ENCODE measurements at places on chromosomes 4 and X. TPM values are rescaled to one million over a fixed set of nuclear protein-coding genes. Genes with fewer than 3 reads are reported as not detected.

Gene MXRA5
- 60.6 TPM for total RNA-seq

Gene OTC
- not detected for total RNA-seq

Gene HTRA3
- 35.2 TPM for total RNA-seq

Gene HS6ST2
- 12.9 TPM for total RNA-seq

Gene SPIN2A
- total RNA-seq = 1.2 TPM

Gene APLN
- 2.1 TPM for total RNA-seq

Gene MAGEB17
- total RNA-seq = not detected

Gene SLC9A6
- 12.8 TPM for total RNA-seq

DNA sequence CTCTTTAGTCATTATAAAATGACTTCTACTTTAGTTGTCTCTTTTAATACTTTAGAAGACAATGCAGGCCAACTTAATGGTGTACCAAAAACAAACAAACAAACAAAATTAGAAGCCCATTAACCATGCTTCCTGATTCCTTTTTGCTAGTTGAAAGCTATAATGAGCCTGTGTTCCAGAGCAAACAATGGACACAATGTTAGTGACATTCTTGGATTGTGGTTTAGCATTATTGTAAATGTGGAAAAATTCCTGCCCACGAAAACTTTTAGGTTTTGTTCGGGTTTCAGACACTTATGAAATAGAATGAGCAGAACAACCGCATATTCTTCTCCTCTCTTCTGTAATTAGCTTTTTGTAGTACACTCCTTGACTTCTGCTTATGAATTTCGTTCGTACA is 1682.7 kb upstream of the PCDH7 start:
- no peaks in the 10 kb centered on the region for H3K36me3 ChIP-seq
- no peak for DNase-seq
- H3K4me3 ChIP-seq = no peak overlapping the region

GRCh38 chrX:120769576-120770341 is 105.9 kb downstream of the CT47B1 start:
- DNase-seq = peak; percentile 49
- no peaks in the 10 kb centered on the region for H3K36me3 ChIP-seq
- H3K4me1 ChIP-seq = peaks cover 4% of the 10 kb centered on the region
- H3K27me3 ChIP-seq = no peaks in the 10 kb centered on the region
- no peak overlapping the region for H3K27ac ChIP-seq

GRCh38 chr4:159463235-159463634 is 360.4 kb downstream of the RAPGEF2 start:
- H3K4me3 ChIP-seq = no peak overlapping the region
- H3K4me1 ChIP-seq = no peaks in the 10 kb centered on the region
- H3K27me3 ChIP-seq = no peaks in the 10 kb centered on the region
- no peak for DNase-seq
- H3K36me3 ChIP-seq = no peaks in the 10 kb centered on the region

DNA sequence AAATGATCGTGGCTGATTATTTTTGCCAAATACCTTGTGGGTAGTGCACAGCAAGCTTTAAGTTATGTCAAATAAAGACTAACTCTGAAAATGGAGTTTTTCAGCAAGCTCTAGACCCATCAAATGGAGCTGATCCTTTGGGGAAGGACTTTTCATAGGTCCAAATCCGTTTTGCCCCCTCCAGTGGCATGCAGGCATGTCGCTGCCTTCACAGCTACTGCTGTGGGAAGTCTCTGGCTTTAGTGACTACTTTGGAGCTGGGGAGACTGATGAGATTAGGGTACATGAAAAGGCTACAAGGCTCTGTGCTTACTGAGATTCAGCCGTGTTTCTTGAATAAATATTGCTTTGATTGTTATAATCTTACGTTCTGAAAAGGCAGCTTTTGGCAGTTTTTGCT is 106.6 kb upstream of the HS3ST1 start:
- H3K4me1 ChIP-seq = no peaks in the 10 kb centered on the region
- H3K36me3 ChIP-seq = no peaks in the 10 kb centered on the region
- no peak overlapping the region for H3K27ac ChIP-seq
- no peak for DNase-seq
- H3K4me3 ChIP-seq = no peak overlapping the region

DNA sequence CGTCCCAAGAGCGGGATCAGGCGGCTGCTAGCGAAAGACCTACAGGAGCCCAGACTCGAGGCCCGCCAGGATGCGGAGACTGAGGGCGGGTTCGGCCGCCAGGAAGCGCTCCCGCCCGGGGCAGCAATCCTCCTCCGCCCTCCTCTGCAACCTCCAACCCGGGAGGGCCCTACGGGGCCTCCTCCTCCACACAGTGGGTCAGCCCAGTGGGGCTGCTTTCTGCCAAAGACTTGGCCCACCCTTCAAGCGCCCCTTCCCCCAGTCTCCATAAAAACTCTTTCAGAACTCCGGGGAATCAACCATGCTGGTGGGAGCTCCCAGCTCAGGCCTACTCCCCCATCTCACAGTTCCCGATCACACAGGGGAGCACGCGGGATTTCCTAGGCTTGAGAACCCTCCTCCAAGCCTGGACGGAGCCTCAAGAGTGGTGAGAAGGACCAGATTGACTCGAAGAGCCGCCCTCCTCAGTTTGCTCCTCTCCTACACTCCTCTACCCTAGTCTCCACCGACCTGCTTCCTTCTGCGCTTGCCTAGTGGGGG is 77.5 kb downstream of the RLIM start:
- H3K4me3 ChIP-seq = peak overlapping the region; percentile 47
- peaks cover 10% of the 10 kb centered on the region for H3K4me1 ChIP-seq
- DNase-seq = peak; percentile 13
- peak overlapping the region; percentile 42 for H3K27ac ChIP-seq

GRCh38 chr4:117227925-117228324 is 142.5 kb upstream of the TRAM1L1 start:
- no peaks in the 10 kb centered on the region for H3K36me3 ChIP-seq
- H3K4me3 ChIP-seq = no peak overlapping the region
- no peak for DNase-seq

DNA sequence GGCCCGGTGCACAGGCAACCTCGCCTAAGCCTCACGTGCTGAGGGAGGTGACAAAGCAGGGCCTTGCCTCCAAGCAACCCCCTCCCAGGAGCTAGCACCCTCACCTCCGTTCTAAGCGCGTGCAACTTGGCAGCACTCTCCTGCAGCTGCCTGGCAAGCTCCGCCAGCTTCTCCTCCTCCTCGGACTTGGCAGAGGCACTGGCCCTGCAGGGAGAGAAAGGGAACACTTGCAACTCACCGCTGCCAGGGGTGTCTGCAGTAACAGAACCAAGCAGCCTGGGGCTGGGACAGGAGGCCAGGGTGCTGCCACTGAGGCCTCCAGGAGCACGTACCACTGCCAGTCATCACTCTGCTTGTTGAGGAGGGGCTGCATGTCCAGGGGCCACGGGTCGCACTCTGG is 10.3 kb upstream of the TREX2 start:
- no peaks in the 10 kb centered on the region for H3K36me3 ChIP-seq
- no peak for DNase-seq
- no peaks in the 10 kb centered on the region for H3K27me3 ChIP-seq
- H3K4me3 ChIP-seq = no peak overlapping the region

- H3K27me3 ChIP-seq = no peaks in the 10 kb centered on the region
- H3K27ac ChIP-seq = no peak overlapping the region
Observed at GRCh38 chr4:113288696-113289095, 239.2 kb downstream of the ANK2 start.

DNA sequence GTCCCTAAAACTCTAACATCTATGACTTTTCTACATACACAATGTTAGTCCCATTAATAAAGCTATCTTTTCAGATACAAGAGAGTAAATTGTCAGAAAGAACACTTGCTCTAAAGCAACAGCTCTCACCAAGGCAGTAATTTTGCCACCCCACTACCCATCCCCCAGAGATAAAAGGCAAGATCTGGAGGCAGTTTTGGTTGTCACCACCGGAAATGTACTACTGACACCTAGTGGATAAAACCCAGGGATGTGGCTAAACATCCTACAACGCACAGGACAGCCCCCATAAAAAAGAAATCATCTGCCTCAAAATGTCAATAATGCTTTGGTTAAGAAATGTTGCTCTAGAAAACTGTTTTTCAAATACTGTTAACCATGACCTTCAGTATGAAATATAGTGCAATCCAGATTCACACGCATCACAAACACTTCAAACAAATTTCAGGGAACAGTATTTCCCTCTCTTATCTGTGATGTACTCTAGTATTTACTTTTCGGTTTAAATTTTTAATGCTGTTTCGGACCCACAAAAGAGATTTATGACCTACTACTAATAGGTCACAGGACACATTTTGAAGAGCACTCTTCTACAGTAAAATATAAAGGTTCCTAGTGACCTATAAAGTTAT is 5.1 kb downstream of the FBXL5 start:
- no peaks in the 10 kb centered on the region for H3K27me3 ChIP-seq
- H3K36me3 ChIP-seq = no peaks in the 10 kb centered on the region
- H3K4me1 ChIP-seq = peaks cover 16% of the 10 kb centered on the region
- no peak overlapping the region for H3K27ac ChIP-seq
- H3K4me3 ChIP-seq = no peak overlapping the region

DNA sequence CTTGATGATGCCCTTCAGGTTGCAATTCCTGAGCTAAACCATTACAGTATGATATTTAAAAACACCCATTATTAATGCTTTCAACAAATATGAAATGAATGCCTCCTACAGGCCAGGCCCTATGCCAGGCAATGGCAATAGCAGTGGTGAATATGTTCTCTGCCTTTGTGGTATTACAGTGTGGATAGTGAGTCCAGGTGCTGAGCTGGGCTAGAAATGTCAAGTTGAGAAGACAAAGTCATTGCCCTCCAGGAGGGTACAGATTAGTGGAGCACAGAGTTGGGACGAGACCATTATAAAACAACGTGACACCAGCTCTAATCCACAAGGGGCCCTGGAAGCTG is 81.9 kb downstream of the RBM47 start:
- peaks cover 18% of the 10 kb centered on the region for H3K4me1 ChIP-seq
- no peak for DNase-seq

GRCh38 chrX:121558886-121559285 is 511.5 kb downstream of the GLUD2 start:
- no peak for DNase-seq
- H3K36me3 ChIP-seq = no peaks in the 10 kb centered on the region
- no peaks in the 10 kb centered on the region for H3K4me1 ChIP-seq
- H3K27me3 ChIP-seq = no peaks in the 10 kb centered on the region

DNA sequence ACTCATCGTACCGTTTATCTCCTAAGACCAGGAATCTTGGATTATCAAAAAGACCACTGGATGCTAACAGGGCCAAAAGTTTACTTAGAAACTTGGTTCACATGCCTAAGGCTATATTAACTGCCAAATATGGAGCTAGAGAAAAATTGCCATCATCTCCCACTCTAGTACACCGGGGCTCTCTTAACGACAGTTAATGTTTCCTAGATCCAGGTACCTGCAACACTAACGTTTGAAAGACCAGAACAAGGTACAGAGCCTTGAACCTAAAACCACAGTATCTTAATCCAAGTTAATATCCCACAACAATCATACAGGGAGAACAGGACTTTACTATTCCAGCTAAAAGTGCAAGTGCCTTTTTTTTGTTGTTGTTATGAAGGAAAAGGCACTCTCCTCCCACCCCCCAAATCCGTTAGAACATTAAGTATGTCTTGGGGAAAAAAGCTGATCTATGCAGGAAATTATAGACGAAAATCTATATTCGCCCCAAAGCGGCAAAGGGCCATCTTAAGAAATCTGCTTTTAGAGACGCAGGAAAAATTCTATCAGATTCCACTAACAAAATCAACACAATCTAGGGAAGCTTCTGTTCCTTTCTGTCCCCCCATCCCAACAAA is 1.3 kb downstream of the G3BP2 start:
- no peaks in the 10 kb centered on the region for H3K36me3 ChIP-seq
- peak overlapping the region; percentile 91 for H3K27ac ChIP-seq
- peaks cover 16% of the 10 kb centered on the region for H3K4me1 ChIP-seq
- H3K4me3 ChIP-seq = peak overlapping the region; percentile 96

GRCh38 chrX:119507206-119507605 is 39.0 kb downstream of the SLC25A5 start:
- H3K4me3 ChIP-seq = no peak overlapping the region
- no peak for DNase-seq
- no peaks in the 10 kb centered on the region for H3K36me3 ChIP-seq
- no peak overlapping the region for H3K27ac ChIP-seq

- no peak overlapping the region for H3K4me3 ChIP-seq
- H3K36me3 ChIP-seq = no peaks in the 10 kb centered on the region
- H3K4me1 ChIP-seq = peaks cover 2% of the 10 kb centered on the region
- no peak for DNase-seq
Observed at GRCh38 chrX:17361620-17362019, 13.4 kb upstream of the NHS start.

DNA sequence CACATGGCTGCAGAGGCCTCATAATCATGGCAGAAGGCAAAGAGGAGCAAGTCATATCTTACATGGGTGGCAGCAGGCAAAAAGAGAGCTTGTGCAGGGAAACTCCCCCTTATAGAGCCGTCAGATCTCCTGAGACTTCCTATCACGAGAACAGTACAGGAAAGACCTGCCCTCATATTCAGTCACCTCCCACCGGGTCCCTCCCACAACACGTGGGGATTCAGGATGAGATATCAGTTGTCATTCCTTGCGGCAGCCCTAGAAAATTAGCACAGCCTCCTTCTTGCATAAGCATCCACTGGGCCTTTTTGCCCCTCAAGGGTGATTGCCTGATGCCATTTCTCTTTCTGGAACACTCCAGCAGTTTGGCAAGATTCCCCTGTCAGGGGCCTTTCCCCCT is 61.7 kb upstream of the STX18 start:
- no peak overlapping the region for H3K4me3 ChIP-seq
- no peak overlapping the region for H3K27ac ChIP-seq
- H3K27me3 ChIP-seq = no peaks in the 10 kb centered on the region
- H3K36me3 ChIP-seq = no peaks in the 10 kb centered on the region
- peaks cover 3% of the 10 kb centered on the region for H3K4me1 ChIP-seq

GRCh38 chr4:24668956-24669355 is 84.6 kb upstream of the DHX15 start:
- H3K4me3 ChIP-seq = no peak overlapping the region
- H3K27me3 ChIP-seq = peaks cover 21% of the 10 kb centered on the region
- no peak for DNase-seq

- no peak for DNase-seq
- H3K27me3 ChIP-seq = peaks cover 2% of the 10 kb centered on the region
- no peaks in the 10 kb centered on the region for H3K36me3 ChIP-seq
- no peak overlapping the region for H3K4me3 ChIP-seq
- H3K27ac ChIP-seq = no peak overlapping the region
Observed at GRCh38 chrX:9873952-9874351, 87.7 kb downstream of the SHROOM2 start.

DNA sequence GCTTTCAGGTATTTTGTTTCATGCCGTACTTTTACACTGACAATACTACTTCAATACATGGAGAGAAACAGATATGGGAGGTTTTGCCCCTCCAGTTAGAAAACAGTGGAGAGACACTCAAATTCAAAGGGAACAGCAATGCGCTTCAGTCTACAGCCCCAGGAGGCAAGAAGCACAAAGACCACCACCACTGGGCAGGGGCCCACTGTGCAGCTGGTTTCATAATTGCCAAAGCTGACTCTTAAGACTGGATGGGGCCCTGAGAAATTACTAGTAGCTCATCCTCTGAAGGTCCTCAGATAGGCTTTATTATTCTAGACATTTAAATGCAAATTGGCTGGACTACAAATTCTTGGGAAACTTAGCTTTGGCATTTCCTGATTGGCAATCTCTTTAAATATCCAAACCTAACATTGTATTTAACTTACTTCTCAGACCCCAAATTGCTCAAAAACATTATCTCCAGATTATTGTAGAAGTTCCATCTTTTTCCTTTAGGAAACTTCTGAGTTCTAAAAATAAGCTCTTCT is 85.9 kb upstream of the GPR34 start:
- H3K27me3 ChIP-seq = no peaks in the 10 kb centered on the region
- no peak overlapping the region for H3K27ac ChIP-seq
- no peaks in the 10 kb centered on the region for H3K36me3 ChIP-seq
- no peak overlapping the region for H3K4me3 ChIP-seq

Measured in astrocyte (in vitro differentiated cells and primary cell).